Stimulated activated naive CD8-positive, alpha-beta T cell treated with anti-CD3 and anti-CD28 coated beads, Interleukin-15, Interleukin-2, amounts not matched to agents 100 U/mL and 50 U/mL, for 24 hours (primary cell): ENCODE measurements at places on chromosomes 4 and X.

GRCh38 chr4:80085081-80085480 is 12.1 kb upstream of the ANTXR2 start:
- no peak for DNase-seq

DNA sequence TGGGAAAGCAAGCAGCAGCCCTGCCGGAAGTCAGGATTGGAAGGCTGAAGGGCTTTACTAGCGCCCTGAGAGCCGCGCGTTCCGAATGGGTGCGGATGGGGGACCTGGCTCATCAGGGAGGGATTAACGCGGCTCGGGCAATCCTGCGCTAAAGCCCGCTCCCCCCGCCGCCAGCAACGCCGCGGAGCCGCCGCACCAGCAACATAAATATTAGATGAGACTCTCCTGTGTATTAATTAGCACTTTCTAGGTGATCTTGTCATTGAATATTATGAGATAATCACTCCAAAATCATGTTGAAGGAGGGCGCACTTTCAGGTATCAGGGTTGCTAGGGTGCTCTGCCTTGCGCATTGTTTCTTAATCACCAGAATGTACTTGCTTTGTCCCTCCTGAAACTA is 357.2 kb upstream of the FAM241A start:
- no peak for DNase-seq

DNA sequence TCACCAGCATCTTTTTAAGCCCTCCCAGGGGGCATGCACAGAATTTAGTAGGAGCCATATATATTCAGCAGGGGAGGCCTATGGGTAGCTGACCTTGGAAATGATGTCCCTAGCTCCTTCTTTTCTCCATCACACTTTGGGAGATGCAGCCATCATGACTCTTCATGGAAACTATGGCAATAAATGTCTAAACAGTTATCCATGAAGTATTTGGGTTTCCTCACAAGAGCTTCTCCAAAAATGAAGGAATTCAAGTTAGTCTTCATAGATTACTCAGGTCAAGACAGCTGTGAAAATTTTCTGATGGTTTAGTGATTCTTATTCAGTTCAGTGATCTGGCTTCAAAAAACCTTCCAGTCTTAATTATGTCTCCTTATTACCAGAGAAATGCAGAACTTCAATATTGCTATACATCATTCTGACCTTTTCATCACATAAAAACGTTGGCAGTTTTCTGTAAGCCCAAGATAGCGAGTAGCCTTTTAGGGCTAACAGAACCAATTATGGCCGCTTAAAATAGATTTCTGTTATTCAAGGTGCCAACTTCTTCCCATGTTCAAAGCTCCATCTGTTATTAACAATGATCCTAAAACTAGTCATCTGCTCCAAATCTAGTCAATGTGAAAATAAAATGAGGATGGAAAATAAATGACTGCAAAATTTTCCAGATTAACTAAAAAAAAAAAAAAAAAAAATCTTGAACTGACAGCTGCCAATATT is 52.5 kb downstream of the TMEM156 start:
- DNase-seq = no peak

- DNase-seq = no peak
These were observed 16.5 kb upstream of the PACRGL start for GRCh38 chr4:20683766-20684165.

DNA sequence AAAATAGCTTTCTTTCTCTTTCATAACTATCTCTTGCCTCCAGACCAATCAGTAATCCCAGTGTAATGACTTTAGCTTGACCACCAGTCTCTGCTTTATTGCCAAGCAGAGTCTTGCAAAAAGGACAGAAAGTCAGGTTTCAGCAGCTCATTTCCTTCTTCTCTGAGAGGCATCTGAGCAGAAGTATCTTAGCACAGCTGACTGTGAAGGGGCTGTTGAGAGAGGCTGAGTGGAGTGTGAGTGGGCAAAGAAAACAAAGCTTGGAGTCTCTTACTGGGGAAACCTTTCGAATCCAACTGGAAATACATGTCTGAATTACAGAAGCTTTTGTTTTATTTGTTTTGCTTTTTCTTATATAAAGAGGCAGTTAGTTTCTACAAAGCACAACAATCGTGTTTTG is 170.3 kb upstream of the IGFBP7 start:
- no peak for DNase-seq

- DNase-seq = no peak
These were observed 277.1 kb upstream of the DIAPH2 start for GRCh38 chrX:96407501-96407900.

DNA sequence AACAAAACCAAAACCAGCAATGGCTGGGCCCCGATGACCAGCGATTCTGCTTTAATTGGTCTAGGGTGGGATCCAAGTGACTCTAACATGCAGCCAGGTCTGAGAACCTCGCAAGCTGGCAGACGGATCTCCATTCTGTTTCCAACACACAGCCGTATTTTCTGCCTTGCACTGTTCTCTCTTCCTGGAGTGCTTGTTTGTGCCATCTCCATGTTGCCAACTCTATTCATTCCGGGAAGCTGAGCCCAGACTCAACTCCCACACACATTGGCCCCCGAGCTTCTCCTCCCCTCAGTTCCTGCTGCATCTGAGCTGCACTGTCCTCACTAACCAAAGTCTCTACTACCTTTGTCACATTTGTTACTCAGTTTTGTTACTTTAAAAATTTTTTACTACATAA is 35.6 kb downstream of the GEMIN8 start:
- DNase-seq = no peak

GRCh38 chrX:88603237-88603636 is 143.8 kb upstream of the CPXCR1 start:
- DNase-seq = no peak

DNA sequence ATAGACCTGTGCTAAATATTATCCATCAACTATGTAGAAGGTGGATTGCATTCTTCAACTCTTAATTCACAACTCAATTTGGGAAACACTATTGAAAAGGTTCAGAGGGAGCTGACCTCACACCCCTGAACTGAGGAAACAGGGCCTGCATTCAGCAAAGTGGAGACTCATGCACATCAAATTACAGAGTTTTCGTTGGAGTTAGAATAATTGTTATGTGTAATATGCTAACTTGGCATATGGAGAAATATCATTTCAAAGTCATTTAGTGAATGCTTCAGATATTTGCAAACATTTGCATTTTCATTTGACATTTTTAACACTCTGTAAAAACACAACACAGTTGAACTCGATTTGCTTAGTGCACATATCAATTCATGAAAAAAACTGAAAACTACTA is 1102.8 kb upstream of the INTU start:
- no peak for DNase-seq

- no peak for DNase-seq
These were observed 32.4 kb upstream of the PDLIM3 start for GRCh38 chr4:185567381-185568376.

GRCh38 chrX:20521222-20521621 is 254.5 kb upstream of the RPS6KA3 start:
- DNase-seq = no peak

- DNase-seq = no peak
These were observed 459.7 kb downstream of the MID1IP1 start for GRCh38 chrX:39260965-39261364.

DNA sequence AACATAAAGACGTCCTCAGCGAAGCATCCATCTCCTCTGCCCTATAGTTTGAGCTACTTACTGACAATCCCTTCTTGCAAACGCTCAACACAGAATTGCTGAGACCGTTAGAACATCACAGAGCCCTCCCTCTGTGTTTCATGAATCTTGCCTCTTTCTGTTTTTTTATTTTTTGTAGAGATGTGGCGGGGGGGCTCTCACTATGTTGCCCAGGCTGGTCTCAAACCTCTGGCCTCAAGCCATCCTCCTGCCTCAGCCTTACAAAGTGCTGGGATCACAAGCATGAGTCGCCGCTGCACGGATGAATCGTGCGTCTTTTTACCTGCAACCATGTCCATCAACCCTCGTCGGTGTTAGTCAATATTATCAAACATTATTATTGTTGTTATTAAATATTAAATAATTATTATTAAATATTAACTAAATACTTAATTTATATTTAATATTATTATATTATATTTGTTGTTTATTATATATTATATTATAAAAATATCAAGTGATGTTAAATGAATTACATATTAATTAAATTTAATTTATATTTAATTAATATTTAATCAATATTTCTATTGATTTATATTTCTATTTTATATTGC is 200.7 kb downstream of the CRLF2 start:
- DNase-seq = no peak

GRCh38 chrX:10288373-10288975 is 131.7 kb downstream of the CLCN4 start:
- no peak for DNase-seq
